Posterior vena cava (tissue), 2 donors: ENCODE measurements at places on chromosomes 7 and 10.

- DNase-seq: no peak
Measured at GRCh38 chr10:78046711-78047269, 13.1 kb downstream of the RPS24 start.

GRCh38 chr10:3278771-3279170, 106.2 kb upstream of the PITRM1 start:
- no peak for DNase-seq

DNA sequence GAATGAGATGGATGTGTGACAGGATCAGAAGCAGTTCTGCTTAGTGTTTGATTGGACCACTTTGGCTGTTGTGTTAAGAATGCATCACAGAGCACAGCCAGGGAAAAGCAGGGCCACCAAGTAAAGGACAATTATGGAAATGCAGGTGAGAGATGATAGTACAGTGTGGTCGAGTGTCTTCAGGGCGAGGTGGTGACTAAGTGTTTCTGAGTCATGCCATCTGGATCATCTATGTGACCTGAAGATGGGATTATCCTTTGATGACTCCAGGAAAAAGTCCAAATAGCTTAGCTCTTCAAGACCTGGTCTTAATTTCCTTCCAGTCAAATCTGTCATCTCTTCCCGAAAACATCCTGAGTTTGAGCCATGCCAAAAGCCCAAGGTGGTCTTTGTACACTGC, 523.2 kb upstream of the IGFBP3 start:
- DNase-seq: no peak

GRCh38 chr7:141221007-141221612, 147.2 kb downstream of the TMEM178B start:
- no peak for DNase-seq

DNA sequence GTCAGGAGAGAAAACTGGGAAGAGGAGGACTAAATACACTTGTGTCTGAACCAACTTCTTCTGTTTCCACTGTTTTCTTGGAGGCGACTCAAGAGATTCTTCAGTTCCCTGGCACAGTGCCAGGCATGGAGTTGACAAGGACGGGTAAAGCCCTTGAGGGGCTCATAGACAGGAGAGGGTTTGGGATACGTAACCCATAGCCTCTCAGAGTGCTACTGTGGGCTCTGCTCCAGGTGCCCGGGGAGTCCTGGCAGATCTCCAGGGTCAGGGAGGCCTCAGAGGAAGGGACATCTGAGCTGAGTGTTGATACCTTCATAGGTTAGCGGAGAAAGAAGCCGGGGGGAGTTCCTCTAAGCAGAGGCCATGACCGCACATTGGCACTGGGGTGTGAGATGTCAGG, 42.0 kb downstream of the GALNT17 start:
- no peak for DNase-seq

- no peak for DNase-seq
Measured at GRCh38 chr7:156585025-156585648, 55.4 kb upstream of the RNF32 start.

DNA sequence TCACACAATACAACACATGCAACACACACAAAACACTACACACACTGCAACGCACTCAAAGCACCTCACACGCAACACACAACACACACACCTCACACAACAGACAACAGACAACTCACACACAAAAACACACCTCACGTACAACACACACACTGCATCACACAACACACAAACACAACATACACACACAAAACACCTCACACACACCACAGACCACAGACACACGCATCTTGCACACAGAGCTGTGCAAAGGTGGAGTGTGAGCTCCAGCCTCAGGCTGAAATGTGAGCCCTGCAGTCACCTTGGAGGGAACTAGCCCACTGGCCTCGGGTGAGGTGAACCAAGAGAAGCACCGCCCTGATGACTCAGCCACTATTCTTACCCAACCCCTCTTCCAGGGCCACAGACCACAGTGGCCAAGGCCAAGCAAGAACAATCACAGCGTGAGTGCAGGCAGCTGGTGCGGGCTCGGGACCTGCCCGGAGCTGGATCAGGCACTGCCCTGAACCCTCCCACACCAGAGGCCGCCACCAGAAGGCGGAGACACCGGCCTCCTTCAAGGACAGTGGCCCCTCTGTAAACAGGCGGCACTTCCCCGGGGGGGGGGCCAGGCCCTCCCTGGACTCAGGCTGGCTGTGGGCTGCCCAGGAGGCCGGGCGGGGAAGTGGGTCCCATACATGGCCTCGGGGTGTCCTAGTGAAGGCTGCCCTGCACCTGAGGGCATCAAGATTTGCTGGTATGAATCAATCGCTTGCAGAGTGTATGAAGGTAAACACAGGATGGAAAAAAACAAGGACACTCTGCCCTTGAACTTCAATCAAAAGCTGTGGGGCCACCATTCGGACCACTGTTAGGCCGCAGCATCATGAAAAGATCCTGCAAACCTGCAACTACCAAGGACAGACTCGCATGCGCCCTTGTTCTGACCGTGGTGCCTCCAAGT, 106.7 kb downstream of the TNS3 start:
- peak; percentile 95 for DNase-seq

DNA sequence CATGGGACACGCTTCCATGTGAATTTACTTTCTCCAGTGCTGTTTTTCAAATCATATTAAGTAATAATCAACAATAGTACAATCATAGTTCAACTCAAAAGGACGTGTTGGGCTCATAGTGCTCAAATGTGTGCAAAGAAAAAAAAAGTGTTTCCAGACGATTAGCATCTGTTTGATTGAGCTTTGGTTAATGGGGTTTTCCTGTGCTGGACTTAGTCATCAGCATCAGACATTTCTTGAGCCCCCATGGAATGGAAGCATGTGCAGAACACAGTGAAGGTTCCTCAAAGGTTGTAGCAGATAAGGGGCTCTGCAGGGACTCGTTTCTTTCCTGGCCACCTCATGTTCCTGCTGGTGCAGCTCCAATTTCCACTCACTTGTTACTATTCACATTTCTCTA, 233.9 kb downstream of the PAXIP1 start:
- no peak for DNase-seq
